RCC 7860 (cell line): ENCODE measurements at places on chromosomes 4 and X.

DNA sequence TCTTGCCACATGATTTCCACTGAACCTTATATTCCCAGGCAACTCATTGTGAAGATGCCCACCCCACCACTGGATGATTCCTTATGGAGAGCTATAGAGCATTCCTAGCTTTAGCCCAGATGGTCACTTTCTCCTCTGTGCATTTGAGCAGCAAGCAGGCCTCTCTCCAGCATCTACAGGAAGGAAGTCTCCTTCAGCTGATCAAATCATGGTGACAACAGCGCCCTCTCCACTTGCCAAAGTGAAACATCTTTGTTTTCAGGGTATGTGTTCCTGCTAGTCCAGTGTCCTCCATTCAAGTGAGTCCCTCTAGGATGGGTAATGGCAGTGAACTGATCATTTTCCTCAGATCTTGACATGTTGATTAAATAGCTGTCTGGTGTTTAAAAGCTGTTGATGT lies 10.9 kb upstream of the SYTL5 start:
- no peak for DNase-seq

DNA sequence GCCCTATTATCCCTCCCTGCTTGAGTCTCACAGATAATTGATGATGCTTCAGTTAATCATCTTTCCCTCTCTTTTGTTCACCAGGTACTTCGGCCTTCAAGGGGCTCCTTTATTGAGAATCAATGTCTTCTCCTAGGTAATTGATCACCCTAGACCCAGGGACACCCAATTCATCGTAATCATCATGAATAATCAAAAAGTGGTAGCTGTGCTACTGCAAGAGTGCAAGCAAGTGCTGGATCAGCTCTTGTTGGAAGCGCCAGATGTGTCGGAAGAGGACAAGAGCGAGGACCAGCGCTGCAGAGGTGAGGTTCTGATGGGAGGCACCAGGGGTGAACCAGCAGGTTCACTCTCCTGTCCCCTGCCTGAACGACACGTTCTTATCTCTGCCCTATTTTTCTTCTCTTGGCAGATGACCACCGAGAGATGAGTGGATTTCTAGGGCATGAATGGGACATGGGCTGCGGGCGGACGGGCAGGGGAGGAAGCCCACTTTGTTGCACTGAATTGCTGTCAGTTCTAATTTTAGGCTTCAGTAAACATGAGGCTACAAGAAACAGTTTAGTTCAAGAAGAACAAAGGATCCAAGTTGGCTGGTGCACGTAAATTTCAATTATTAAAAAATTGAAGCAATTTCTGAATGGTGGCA lies 80.5 kb downstream of the ALPK1 start:
- no peak for DNase-seq

GRCh38 chrX:30887721-30888120 lies 1.3 kb downstream of the TAB3 start:
- no peak for DNase-seq

DNA sequence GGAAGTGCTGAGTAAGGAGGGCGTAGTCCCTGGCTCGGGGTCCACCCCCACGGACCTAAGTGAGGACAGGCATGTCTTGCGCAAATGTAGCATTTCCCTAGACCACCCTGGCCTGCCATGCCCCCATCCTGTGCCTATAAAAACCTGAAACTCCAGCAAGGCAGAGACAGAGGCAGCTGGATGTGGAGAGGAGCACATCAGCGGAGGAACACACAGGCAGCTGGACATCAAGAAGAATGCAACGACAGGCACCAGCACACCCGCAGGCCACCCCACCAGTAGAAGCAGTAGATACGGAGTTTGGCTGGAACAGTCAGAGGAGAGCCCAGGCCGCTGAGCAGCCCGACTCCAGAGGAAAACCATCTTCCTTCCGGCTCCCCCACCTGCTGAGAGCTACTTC lies 345.9 kb downstream of the FSTL5 start:
- DNase-seq, result no peak

DNA sequence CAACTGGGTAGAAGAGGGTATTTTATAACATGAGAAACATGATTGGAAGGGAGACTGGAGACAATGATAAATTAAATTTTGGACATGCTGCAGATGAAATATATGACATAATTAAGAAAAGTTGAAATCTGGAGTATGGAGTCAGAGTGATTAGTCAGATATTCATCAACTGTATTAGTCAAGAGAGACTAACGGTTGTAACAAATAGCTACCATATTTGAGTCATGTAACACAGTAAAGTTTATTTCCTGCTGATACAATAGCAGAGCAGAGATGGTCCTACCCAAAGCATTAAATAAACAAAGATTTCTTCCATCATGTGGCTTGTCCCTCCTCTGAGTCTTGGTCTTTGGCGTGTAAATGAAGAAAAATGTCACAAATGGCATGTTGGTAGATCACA lies 321.3 kb downstream of the GALNTL6 start:
- DNase-seq, result no peak

DNA sequence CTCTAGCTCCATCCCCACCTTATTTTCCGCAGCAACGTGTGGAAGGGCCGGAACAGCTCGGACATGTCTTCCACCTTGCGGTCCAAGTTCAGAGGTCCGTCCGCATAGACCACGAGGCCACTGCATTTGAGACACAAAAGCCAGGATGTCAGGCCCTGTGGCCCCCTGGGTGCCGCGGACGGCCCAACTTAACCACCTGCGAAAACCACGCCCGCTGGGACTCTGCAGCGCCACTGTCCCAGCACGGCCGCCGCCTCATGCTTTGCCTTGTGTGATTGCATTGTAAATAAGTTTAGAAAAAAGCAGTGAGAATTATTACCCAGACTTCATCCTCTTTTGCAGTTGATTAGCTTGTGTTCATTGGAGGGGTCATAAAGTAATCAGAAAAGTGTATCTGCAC lies 58.2 kb upstream of the MXD4 start:
- DNase-seq, result no peak

- no peak for DNase-seq
These were observed 65.7 kb downstream of the MXRA5 start for GRCh38 chrX:3280706-3281105.

DNA sequence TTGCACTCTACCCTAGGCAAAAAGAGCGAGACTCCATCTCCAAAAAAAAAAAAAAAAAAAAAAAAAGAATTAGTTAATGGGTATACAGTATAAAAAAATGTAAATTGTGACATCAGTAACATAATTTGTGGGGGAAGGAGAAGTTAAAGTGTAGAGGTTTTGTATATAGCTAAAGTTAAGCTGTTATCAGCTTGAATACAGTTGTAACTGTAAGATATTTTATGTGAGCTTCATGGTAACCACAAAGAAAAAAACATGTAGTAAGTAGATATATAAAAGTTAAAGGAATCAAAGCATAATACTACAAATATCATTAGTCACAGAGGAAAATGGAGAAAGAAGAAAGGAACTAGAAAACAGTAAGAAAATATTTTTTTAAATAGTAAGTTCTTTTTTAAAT lies 53.2 kb upstream of the EPGN start:
- DNase-seq, result no peak

GRCh38 chr4:124757126-124757525 lies 44.6 kb upstream of the ANKRD50 start:
- no peak for DNase-seq

GRCh38 chr4:85557016-85557901 lies 82.3 kb downstream of the ARHGAP24 start:
- DNase-seq, result no peak
